NCI-H1694 treated with DMSO at 0.1 percent for 48 hours (cell line): ENCODE measurements at places on chromosomes 12 and 14.

DNA sequence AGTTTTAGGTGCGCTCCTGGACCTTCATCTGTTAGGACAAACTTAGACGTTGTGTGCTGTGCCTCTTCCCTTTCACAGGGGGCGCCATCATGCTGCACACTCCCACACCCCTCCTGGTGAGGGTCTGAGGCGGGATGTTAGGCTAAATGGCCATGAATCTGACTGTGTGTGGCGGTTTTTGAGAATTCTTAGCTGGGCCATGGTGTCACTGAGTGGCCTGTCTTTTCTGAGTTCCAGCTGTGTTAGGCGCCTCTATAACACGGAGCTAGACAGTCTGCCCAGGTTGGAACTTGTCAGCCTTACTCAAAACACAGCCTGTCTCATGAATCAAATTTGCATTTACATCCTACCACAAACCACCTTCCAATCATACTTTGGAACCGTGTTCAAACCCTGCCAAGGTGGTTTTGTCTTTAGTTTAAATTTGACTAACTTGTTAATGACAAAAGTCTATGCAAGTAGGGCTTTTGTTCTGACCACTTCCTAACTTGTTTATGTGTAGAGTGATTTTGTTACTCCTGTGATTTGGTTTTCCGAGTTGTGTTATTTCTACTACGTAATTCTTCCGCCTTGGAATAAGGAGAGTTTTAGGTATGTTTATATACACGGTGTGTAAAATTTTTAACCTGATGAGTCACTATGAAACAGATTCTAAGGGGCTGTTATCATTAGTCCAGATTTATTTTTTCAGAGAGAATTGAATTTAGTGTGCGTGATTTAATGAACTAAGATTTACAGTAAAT lies 19.6 kb downstream of the ACVR1B start:
- no peak for DNase-seq

- DNase-seq: no peak
Measured at GRCh38 chr12:104738331-104738730, 219.8 kb downstream of the SLC41A2 start.

DNA sequence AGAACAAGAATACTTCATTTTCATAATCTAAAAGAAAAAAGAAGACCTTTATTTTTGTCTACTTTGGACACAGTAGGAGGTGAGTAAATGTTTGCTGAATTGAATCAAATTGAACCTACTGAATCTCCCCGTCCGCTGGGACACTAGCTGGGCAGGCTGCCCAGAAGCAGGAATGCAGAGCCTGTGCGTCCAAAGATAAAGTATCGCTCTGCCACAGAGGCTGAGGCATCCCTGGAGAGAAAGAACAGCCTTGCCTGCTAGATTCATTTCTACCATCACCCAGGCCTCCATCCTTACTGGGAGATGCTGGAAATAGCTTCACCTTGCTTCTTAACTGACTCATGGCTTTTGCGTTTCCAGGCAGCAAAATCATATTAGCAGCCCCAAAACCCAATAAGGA lies 64.1 kb upstream of the TSPAN11 start:
- DNase-seq: no peak

DNA sequence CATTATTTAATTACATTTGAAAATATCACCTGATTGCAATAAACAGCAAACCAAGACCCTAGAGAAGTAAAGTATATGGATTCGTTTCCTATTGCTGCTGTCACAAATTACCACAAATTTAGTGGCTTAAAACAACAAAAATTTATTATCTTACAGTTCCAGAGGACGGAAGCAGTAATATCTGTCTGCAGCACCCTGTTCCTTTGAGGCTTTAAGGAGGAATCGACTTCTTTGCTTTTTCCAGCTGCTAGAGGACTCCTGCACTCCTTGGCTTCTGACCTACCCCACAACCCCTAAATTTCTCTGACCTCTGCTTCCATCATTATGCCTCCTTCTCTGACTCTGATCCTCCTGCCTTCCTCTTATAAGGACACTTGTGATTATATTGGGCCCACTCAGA lies 23.8 kb upstream of the PPM1A start:
- DNase-seq: no peak

DNA sequence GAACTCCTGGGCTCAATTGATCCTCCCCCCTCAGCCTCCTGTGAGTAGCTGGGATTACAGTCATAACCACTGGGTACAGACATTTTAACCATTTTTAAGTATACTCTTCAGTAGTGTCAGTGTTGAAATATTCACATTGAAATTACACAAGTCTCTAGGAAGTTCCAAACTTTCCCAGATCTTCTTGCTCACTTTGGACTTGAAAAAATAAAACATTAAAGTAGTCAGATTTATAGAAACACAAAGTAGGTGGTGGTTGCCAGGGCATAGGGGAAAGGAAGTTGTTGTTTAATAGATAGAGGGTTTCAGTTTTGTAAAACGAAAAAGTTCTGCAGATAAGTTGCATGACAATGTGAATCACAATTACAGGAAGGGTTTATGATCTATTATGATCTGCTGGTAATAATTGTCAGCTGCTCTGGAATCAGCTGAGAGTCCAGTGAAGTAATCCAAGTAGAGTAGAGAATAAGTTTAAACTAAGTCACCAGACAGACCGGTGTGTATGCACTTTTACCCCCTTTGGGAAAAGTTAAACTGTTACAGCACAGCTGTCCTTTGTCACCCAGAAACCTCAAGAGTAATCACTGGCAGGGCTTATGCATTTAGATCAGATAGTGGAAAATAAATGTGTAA lies 27.4 kb downstream of the PCNX1 start:
- no peak for DNase-seq

GRCh38 chr14:20667957-20668356 lies 16.4 kb upstream of the RNASE4 start:
- DNase-seq: no peak

DNA sequence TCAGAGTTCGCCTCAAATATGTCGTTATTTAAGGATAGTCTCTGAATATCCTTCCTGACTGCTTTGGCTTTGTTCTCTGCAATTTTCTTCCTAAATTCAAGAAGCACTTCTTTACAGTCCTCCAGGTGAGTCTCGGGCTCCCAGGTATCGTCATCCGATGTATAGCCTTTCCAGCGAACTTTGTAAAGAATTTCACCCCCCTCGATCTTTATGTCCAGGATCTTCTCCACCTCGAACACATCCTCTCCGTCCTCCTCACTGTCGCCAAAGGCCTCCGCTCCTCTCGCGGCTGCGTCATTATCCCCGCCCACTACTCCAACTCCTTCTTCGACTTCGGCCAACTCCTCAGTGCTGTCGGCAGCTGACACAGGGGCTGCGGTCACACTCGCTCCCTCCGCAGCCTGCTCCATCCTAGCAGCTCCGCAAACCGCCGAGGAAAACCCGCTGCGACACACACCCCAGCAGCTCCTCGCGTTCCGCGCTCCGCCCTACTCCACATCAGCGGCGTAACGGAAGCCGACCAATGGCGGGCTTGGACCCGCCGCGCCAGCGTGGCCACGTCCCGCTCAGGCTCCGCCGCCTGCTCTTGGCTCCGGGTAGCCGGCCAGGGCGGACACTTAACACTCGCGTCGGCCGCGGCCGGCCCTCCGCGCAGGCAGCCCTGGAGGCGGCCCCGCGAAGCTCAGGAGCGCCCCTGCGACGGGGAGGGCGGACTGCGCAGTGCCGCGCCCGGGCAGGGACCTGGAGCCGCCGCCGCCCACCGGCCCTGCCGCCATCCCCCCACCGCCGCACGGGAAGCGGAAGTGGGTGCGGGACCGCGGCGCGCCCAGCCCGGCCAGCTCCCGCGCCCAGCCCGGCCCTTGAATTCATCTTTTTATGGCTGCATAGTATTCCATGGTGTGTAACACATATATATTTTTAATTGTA lies 4.1 kb downstream of the CD163L1 start:
- DNase-seq: no peak

DNA sequence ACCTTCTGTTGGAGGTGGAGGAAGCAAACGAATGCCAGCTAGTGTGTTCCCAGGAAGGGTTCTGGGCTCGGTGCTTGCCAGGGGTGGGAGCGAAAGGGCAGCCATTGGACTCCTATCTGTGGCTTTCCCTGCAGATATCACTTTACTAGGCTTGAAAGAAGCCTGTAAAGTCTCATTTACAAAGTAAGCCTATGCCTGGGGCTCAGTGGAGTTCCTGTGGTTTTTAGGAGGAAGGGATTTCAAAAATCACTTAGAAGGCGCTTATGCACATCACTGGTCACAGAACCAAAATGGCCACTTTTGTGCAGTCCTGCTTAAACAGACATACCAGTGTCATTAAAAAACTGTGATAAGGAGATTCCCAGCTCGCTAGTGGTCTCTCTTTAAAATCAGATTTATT lies 22.7 kb downstream of the CLMN start:
- DNase-seq: no peak

- DNase-seq: no peak
Measured at GRCh38 chr14:103314496-103315277, 19.4 kb upstream of the EIF5 start.

- DNase-seq: no peak
Measured at GRCh38 chr12:127293507-127294310, 973.3 kb upstream of the TMEM132C start.

- DNase-seq: no peak
Measured at GRCh38 chr14:72781561-72782508, 112.1 kb downstream of the DPF3 start.

GRCh38 chr14:94770251-94770749 lies 387 bp upstream of the GSC start:
- DNase-seq: no peak

DNA sequence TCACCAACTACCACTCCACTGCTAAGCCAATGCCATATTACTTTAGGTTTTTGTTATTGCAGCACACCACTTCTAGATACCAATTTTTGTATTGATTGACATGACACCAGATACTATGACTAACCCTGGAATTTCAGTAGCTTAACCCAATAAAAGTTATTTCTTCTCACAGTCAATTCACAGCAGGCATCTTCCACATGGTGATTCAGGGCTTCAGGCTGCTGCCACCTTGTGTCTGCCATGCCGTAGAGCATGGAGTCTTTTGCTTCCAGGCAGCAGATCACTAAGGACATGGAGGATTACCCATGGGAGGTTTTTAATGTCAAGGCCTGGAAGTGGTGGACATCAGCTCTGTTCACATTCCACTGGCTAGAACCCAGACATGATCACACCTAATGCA lies 56.4 kb upstream of the LTA4H start:
- DNase-seq: no peak

DNA sequence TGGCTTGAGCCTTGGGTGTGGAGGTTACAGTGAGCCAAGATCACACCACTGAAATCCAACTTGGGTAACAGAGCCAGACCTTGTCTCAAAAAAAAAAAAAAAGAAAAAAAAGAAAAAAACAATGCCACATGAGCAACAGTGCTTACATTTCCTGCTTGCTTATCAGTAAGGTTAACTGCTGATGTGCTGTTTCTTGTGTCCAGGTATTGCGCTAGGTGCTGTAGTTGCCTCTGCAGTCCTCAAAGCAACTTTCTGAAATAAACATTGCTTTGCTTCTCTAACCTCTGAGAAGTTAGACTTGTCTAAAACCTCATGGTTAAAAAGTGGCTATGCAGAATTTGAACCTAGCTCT lies 24.7 kb downstream of the RNF34 start:
- no peak for DNase-seq

- no peak for DNase-seq
Measured at GRCh38 chr12:76529226-76529918, 30.2 kb downstream of the OSBPL8 start.

- no peak for DNase-seq
Measured at GRCh38 chr12:26705851-26706250, 127.1 kb downstream of the ITPR2 start.

DNA sequence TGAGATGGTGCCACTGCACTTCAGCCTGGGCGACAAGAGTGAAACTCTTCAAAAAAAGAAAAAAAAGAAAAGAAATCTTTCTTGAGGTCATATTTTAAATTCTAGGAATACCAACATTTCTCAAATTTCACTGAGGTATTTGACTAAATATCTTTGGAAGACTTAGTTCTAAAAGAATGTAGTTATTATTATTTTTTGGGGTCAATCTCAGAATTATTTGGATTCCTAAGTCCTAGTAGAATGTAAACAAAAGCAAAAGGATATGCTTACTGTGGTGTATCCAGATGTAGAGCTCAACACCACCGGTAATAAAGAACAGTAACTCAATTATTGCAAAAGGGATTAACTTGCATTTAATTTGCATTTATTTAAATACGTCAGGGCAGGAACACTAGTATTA lies 25.0 kb downstream of the PRICKLE1 start:
- DNase-seq: no peak

- no peak for DNase-seq
Measured at GRCh38 chr12:108575199-108575912, 13.0 kb downstream of the ISCU start.

GRCh38 chr12:130827432-130827831 lies 11.6 kb downstream of the STX2 start:
- no peak for DNase-seq

DNA sequence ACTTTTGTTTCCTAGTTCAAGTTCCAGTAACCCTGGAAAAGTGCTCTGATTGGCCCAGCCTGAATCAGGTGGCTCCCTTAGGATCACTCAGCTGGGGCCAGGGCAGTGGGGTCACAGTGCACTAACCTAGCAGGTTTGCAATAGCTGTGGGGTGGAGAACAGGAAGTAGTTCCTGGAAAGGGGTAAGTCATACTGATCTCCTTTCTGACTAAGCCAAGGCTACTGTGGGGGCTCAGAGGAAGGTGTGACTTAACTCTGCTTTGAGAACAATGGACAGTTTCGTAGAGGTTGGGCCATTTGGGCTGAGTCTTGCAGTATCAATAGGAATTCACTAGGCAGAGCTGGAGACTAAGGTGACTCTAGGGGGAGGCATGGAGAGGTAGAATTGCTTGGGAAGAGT lies 89.4 kb downstream of the KIF26A start:
- DNase-seq: no peak

GRCh38 chr14:59852350-59852749 lies 18.2 kb downstream of the RTN1 start:
- no peak for DNase-seq

GRCh38 chr12:117710121-117710520 lies 258.7 kb downstream of the KSR2 start:
- no peak for DNase-seq

- DNase-seq: no peak
Measured at GRCh38 chr12:25072906-25073650, 121.9 kb downstream of the DNAI7 start.

DNA sequence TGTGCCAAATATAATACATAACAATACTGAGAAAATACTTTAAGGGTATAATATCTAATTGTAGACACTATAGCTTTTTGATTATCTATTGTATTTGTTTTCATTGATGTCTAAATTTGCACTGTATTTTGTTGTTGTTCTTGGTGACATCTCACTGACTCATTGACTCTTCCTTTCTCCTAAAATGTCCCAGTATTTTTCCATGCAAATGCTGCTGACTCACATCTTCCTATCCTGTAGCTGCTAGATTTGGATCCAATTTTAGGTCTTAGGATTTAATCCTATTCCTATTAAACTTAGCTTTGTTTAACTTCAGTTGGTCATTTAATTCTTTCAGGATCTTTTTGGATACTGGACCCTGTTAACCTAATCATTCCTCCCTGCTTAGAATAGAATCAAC lies 148.5 kb downstream of the TMTC2 start:
- DNase-seq: no peak

GRCh38 chr12:42819846-42820245 lies 230.3 kb upstream of the PRICKLE1 start:
- DNase-seq: no peak

GRCh38 chr14:102507081-102507856 lies 2.3 kb downstream of the ANKRD9 start:
- DNase-seq: no peak

- DNase-seq: no peak
Measured at GRCh38 chr12:113066813-113067400, 10.4 kb downstream of the DTX1 start.
